ENCODE measurements at places on chromosomes 5 and 9. TPM values are rescaled to one million over a fixed set of nuclear protein-coding genes. Genes with fewer than 3 reads are reported as not detected.
A peak's percentile ranks its signal among the peaks of the same experiment; 100 is the strongest.

TEK gene
- 3.8 TPM for total RNA-seq

GRCh38 chr5:90506221-90506620, 23.2 kb downstream of the LYSMD3 start:
- no peak for DNase-seq
- H3K4me3 ChIP-seq = no peak overlapping the region

NUP155 gene
- 13.1 TPM for total RNA-seq

- H3K4me1 ChIP-seq = peaks cover 9% of the 10 kb centered on the region
- H3K4me3 ChIP-seq = no peak overlapping the region
- H3K27me3 ChIP-seq = no peaks in the 10 kb centered on the region
- no peak overlapping the region for H3K27ac ChIP-seq
- DNase-seq = peak; percentile 38
- no peaks in the 10 kb centered on the region for H3K36me3 ChIP-seq
These were observed 276.0 kb downstream of the FSTL4 start for GRCh38 chr5:133336121-133336968.

CFAP90 gene
- not detected for total RNA-seq

DNA sequence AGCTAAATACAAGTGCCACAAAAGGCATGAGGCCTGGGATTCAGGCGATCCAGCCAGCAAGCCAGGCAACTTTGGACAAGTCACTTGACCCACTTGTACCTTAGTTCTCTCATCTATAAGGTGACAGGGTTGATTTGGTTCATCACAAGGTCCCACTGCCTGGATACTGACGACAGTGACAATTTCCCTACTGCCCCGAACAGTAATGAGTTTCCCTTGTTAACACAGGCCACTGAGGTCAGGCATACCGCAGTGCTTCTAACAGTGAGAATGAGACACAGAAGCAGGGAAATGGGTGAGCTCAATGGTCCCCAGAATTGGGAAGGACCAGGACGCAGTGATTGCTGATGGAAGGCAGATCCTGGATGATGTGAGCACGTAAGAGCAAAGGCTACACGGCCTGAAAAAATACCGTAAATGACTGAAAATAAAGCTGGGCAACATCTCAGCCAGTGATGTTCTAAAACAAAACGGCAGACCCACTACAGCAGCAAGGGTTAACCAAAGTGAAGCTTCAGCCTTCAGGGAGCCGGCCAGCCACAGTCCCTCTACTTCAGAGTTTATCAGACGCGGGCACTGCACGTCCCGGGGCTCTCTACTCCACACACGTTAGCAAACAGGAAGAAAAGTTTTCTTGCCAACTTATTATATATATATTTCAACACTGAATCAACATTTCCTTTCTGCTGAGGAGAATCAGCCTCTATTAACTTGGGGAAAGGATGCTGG, 846 bp downstream of the MGAT1 start:
- H3K4me3 ChIP-seq = peak overlapping the region; percentile 89
- H3K4me1 ChIP-seq = peaks cover 83% of the 10 kb centered on the region
- no peaks in the 10 kb centered on the region for H3K27me3 ChIP-seq

- H3K4me3 ChIP-seq = no peak overlapping the region
- no peak for DNase-seq
- H3K27me3 ChIP-seq = no peaks in the 10 kb centered on the region
- H3K27ac ChIP-seq = no peak overlapping the region
- no peaks in the 10 kb centered on the region for H3K4me1 ChIP-seq
These were observed 47.5 kb downstream of the UIMC1 start for GRCh38 chr5:176959051-176959450.

HK3 gene
- total RNA-seq = 2.6 TPM

DNA sequence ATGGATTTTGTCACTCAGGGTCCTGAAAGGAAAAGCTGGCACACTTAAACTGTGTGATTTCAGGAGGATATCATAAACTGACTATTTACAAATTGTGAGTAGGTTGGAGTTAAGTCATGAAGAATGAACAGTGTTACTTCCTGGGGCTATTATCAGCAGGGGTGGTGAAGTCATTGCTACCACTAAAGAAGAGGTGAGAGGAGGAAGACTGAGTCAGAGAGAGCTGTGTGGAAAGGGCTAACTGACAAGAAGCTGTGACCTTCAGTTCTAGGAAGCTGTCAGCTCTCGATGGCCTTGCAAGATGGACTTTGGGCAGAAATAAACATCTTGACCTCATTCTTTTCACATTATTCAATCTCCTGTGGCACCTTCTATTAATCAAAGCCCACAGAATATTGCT, 72.3 kb upstream of the STARD4 start:
- no peak overlapping the region for H3K4me3 ChIP-seq
- DNase-seq = no peak
- H3K4me1 ChIP-seq = no peaks in the 10 kb centered on the region
- H3K36me3 ChIP-seq = no peaks in the 10 kb centered on the region

DNA sequence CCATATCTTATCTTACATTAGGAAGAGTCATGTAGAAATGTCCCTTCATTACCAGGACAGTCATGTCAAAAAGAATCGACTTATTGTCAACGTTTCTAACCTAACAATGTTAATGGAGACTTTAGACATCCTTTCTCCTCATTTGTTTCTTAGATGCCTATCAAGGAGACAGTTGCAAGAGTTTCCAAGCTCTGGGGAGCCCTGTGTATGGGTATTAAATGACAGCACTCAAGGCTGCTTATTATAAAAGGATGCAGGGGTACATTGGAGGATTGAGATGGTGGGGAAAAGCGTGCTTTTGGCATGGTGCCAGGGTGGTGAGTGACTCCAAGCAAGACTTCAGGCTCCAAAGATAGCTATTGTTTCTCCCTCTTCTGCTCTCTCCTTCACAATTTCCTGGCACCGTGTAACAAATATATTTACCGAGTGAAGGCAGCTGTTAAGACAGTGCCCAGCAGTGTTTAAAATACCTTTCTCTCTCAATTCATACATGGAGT, 461.3 kb upstream of the CLINT1 start:
- no peak overlapping the region for H3K4me3 ChIP-seq
- DNase-seq = no peak

DNA sequence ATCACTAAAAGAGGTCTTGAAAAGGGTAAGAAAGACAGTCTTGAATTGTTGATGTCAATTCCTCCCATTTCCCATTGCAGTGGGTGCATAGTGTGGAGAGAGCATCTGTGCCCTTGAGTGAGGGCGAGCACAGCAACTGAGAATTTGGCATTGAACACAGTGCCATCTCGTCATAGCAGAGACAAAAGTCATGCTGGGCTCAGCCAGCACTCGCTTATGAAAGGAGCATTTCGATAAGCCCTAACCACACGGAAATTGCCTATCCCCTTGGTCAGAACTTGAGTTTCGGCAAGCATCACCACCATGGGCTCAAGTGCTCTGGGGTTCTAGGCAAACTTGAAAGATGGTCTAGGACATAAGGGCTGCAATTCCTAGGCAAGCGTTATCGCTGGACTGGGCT, 712.8 kb upstream of the CDH10 start:
- H3K27ac ChIP-seq = no peak overlapping the region
- DNase-seq = no peak
- no peaks in the 10 kb centered on the region for H3K4me1 ChIP-seq

- no peaks in the 10 kb centered on the region for H3K27me3 ChIP-seq
- peak overlapping the region; percentile 55 for H3K27ac ChIP-seq
- peak; percentile 18 for DNase-seq
- H3K36me3 ChIP-seq = no peaks in the 10 kb centered on the region
- no peak overlapping the region for H3K4me3 ChIP-seq
These were observed 38.3 kb upstream of the ADRA1B start for GRCh38 chr5:159877894-159878448.

WDR38 gene
- not detected for total RNA-seq

- no peaks in the 10 kb centered on the region for H3K27me3 ChIP-seq
- no peaks in the 10 kb centered on the region for H3K36me3 ChIP-seq
- no peaks in the 10 kb centered on the region for H3K4me1 ChIP-seq
These were observed 61.1 kb upstream of the TBC1D2 start for GRCh38 chr9:98316445-98317133.

DNA sequence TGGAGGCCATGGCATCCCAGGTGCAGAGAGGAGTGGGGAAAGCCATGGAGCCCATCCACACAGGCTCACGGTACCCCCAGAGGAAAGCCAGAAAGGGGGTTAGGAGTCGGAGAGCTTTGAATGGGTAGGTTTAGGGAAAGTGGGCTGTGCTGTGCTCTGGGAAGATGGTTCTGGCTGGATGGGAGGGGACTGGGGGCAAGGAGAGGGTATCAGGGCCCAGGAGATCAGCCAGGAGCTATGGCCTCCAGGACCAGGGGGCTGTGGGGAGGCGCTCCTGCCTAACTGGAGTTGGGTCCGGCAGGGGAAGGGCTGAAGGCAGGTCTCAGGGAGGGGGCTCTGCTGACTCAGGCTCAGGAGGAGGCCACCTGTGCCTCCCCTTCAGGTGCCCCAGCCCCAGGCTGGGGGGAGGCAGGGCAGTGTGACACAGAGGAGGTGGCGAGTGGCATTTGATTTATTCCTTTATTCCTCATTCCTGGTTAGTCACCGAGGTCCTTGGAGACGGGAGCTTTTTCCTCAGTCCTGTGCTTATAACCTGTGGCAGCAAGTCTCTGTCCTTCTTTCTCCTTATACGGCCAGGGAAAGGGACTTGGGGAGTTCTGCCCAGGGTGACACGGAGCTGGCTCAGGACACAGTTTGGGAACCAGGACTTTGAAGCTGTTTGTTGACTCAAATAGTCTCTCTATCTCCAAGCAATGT, 60.8 kb downstream of the TSTD2 start:
- H3K27ac ChIP-seq = no peak overlapping the region
- H3K4me3 ChIP-seq = no peak overlapping the region
- peaks cover 16% of the 10 kb centered on the region for H3K4me1 ChIP-seq
- H3K36me3 ChIP-seq = no peaks in the 10 kb centered on the region

PCDHA3 gene
- 0.41 TPM for total RNA-seq

DMXL1 gene
- total RNA-seq = 84.8 TPM

DNA sequence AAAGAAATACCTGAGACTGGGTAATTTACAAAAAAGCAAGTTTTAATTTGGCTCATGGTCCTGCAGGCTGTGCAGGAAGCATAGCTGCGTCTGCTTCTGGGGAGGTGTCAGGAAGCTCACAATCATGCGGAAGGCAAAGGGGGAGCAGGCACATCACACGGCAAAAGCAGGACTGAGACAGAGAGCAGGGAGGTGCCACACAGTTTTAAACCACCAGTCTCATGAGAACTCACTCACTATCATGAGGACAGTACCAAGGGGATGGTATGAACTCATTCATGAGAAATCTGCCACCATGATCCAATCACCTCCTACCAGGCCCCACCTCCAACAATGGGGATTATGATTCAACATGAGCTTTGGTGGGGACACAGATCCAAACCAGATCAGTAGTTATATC, 96.2 kb downstream of the OSTF1 start:
- H3K27ac ChIP-seq = no peak overlapping the region
- no peaks in the 10 kb centered on the region for H3K4me1 ChIP-seq
- H3K36me3 ChIP-seq = no peaks in the 10 kb centered on the region
- no peak for DNase-seq
- H3K27me3 ChIP-seq = no peaks in the 10 kb centered on the region
- no peak overlapping the region for H3K4me3 ChIP-seq

SVEP1 gene
- 18.7 TPM for total RNA-seq

- H3K27me3 ChIP-seq = no peaks in the 10 kb centered on the region
- DNase-seq = no peak
- no peak overlapping the region for H3K27ac ChIP-seq
- no peaks in the 10 kb centered on the region for H3K36me3 ChIP-seq
These were observed 86.8 kb downstream of the NLN start for GRCh38 chr5:65808818-65809217.

MRPS30 gene
- 43.4 TPM for total RNA-seq

DNA sequence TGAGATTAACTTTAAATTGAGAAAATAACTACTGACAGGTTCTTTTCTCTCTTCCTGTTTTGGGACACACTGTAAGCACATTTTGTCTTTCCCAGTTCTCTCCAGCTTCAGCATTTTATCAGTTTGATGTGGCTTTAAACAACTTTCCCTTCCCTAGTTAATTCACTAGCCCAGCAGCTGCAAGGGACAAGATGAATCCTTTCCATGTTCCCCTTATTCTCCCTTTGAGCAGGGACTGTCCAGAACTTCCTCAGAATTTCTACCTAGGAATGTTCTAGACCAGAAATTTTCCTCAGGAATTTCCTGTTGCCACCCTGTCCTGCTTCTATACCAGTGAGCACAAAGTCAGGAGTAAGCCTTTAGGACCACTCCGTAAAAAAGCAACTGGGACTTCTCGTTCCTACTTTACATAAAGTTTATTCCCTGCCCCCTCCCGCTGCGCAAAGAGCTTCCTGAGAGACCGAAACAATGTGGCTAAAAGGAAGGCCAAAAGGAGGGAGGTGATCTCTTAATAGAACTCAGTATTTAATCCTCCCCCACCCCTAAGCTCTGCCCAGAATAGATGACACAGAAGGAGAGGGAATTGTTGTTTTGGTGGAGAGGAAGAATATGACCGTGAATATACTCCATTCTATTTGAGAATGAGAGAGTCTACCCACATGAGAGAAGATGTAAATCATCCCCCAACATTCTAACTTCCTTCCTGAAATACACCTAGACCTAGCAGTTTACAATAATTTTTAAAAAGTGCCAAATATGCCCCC, 61.9 kb downstream of the GLIS3 start:
- H3K27ac ChIP-seq = no peak overlapping the region
- H3K4me3 ChIP-seq = no peak overlapping the region
- DNase-seq = no peak
- no peaks in the 10 kb centered on the region for H3K36me3 ChIP-seq
- H3K27me3 ChIP-seq = no peaks in the 10 kb centered on the region
- H3K4me1 ChIP-seq = peaks cover 8% of the 10 kb centered on the region

DNA sequence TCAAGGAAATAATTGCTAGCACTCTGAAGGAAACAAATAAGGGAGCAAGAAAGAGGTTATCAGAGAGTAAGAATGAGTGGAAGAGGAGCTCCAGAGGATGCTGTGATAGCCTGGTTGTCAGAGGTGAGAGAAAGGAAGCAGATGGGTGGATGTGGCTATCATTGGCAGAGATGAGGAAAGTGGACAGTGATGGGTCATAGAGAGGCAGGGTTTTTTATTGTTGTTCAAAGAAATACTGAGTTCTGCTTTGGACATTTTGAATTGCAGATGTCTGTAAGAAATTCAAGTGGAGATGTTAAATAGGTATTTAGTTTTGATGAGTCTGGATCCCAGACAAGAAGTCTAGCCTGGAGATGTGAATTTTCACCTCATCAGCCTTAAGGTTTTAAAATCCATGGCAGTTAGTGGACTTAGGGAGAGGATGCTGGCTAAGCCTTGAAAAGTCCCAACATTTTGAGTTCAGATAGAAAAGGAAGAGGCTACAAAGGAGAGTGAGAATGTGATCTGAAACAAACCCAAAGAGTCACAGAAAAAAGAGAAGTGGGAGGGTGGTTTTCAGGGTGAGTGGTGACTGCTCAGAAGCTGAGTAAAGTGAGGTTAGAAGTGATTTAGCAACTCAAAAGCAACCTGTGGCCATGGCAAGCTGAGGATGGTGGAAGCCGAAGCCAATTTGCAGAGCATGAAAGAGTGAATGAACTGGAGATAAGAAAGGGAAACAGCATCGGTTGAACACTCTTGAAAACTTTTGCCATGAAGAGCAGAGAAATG, 50.4 kb downstream of the PPIC start:
- H3K4me1 ChIP-seq = no peaks in the 10 kb centered on the region
- no peak overlapping the region for H3K27ac ChIP-seq
- H3K27me3 ChIP-seq = no peaks in the 10 kb centered on the region
- H3K36me3 ChIP-seq = no peaks in the 10 kb centered on the region
- no peak for DNase-seq

Measured in transverse colon (tissue), 4 donors.